Activated T-helper 1 cell treated with anti-CD3 and anti-CD28 coated beads, Interleukin-12 subunit alpha, Interleukin-12 subunit beta, Interleukin-2, Interleukin-4 antibody, amounts not matched to agents 30 ng/mL and 10 ng/mL and 1 ng/mL, durations not matched to agents 14 hours and 24 hours and 36 hours (primary cell): ENCODE measurements at places on chromosomes 7 and 10.

DNA sequence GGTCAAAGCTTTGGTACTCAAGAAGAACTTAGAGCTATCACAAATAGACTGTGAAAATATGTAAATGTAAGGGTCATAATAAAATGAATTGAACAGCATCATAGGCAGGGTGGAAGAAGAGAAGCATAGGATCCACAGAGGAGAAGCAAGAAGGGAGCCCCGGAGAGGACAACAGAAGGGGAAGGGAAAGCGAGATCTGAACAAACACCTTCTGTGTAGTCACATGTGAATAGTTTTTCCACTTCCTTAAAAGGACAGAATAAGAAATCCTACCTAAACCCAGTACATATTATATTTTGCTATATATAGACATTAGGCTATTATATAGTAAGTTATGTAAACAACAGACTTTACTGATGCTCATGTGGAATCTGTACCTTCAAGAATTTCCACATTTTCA, 160.2 kb downstream of the DKK1 start:
- no peak overlapping the region for H3K4me3 ChIP-seq
- DNase-seq: no peak
- no peak overlapping the region for H3K27ac ChIP-seq
- no peaks in the 10 kb centered on the region for H3K36me3 ChIP-seq
- no peaks in the 10 kb centered on the region for H3K4me1 ChIP-seq

- DNase-seq: no peak
- H3K4me1 ChIP-seq: no peaks in the 10 kb centered on the region
- H3K27ac ChIP-seq: no peak overlapping the region
- H3K4me3 ChIP-seq: no peak overlapping the region
Observed at GRCh38 chr10:29268011-29268410, 20.9 kb upstream of the LYZL1 start.

- H3K36me3 ChIP-seq: no peaks in the 10 kb centered on the region
- H3K4me3 ChIP-seq: no peak overlapping the region
- no peak for DNase-seq
- no peak overlapping the region for H3K27ac ChIP-seq
- no peaks in the 10 kb centered on the region for H3K27me3 ChIP-seq
- no peaks in the 10 kb centered on the region for H3K4me1 ChIP-seq
Observed at GRCh38 chr7:52928591-52928990, 106.8 kb upstream of the POM121L12 start.

DNA sequence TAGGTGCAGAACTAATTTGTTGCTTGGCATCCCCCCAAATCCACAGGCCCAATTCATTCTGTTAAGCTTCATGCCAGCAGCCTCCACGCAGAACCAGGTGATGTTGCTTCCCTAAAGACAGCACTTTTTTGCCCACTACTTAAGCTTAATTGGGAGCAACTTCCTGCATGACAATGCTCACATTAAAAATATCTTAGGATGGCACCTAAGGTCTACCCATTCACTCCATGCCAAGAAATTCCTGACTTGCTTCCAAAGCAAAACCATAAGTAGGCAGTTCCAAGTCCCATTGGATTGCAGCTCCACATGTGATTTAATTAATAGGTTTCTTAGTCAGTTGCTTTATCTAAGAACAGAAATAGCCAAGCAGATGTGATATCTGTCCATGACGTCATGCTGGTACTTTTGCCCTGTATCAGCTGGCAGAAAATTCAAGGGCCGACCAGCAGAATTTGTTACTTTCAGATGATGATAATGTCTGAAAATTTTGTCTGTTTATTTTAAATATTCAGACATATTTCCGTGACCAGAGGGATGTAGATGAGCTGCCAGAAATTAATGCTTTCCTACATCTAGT, 325.5 kb downstream of the LHFPL3 start:
- no peak overlapping the region for H3K4me3 ChIP-seq
- peaks cover 9% of the 10 kb centered on the region for H3K27me3 ChIP-seq
- no peak for DNase-seq
- no peaks in the 10 kb centered on the region for H3K4me1 ChIP-seq
- no peak overlapping the region for H3K27ac ChIP-seq

DNA sequence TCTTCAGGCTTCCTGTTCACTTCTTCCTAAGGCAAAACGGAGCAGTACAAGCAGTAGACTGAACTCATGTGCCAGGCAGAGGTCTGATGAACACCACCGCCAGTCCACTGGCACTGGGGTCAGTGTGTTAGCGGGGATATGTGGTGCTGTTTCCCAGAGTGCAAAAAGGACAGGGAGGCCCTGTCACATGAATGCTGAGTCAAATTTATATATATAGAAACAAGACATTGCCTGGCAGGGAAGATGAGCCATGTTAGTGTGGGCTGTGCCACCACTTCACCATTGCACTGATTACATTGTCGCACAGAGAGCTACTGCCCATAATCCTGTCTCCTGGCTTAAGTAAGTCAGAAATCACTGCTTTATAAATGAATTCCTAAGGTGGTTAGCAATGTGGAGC, 122.2 kb upstream of the AMPH start:
- no peak overlapping the region for H3K27ac ChIP-seq
- H3K4me3 ChIP-seq: no peak overlapping the region
- DNase-seq: no peak
- no peaks in the 10 kb centered on the region for H3K27me3 ChIP-seq
- peaks cover 30% of the 10 kb centered on the region for H3K36me3 ChIP-seq

DNA sequence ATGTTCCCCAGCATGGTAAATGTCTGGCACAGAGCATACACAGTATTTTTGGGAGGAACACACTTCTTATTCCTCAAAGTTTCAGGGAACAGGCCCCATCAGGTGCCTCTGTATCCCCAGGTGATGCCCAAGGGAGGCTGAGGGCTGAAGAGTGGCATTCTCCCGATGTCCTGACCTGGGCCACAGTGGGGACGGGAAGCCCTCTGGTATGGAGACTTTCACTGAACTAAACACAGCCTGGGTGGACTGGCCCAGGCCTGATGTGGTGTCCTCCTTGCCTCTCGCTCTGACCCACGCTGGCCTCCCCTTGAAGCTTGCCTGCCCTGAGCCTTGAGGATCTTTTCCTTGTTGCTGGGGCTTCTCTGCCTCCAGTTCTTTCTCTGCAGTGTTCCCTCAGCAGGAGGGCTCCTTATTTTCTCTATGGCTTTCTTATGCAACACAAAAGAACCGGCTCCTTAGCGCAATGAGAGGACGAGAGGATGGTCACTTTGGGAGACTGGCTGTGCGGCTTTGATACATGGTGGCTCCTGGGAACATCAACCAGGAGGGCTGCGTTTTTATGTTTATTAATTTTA, 157.5 kb upstream of the TNS3 start:
- no peak overlapping the region for H3K27ac ChIP-seq
- peaks cover 4% of the 10 kb centered on the region for H3K27me3 ChIP-seq
- no peak for DNase-seq
- no peaks in the 10 kb centered on the region for H3K4me1 ChIP-seq
- H3K4me3 ChIP-seq: no peak overlapping the region

- no peaks in the 10 kb centered on the region for H3K36me3 ChIP-seq
- no peak overlapping the region for H3K27ac ChIP-seq
- H3K4me3 ChIP-seq: no peak overlapping the region
- peaks cover 31% of the 10 kb centered on the region for H3K27me3 ChIP-seq
- no peaks in the 10 kb centered on the region for H3K4me1 ChIP-seq
- no peak for DNase-seq
Observed at GRCh38 chr7:55265836-55266642, 99.1 kb upstream of the LANCL2 start.

GRCh38 chr7:123533553-123533917, 860 bp downstream of the IQUB start:
- peaks cover 26% of the 10 kb centered on the region for H3K4me1 ChIP-seq
- no peak for DNase-seq
- H3K27me3 ChIP-seq: peaks cover 30% of the 10 kb centered on the region
- no peaks in the 10 kb centered on the region for H3K36me3 ChIP-seq

DNA sequence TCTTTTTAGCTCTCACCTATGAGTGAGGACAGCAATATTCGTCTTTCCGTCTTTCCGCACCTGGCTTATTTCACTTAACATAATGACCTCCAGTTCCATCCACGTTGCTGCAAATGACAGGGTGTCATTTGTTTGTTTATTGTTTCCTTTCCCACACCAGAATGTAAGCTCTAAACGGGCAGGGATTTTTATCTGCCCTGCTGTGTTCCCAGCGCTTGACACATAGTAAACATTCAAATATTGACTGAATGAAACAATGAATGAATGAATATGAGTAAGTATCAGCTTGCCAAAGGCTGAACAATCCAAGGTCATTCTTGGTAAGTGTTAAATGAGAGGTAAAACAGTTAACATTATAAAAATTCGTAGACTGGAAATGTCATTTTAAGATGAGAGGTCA, 12.8 kb downstream of the SH3PXD2A start:
- no peak overlapping the region for H3K4me3 ChIP-seq
- peaks cover 6% of the 10 kb centered on the region for H3K27me3 ChIP-seq
- no peak overlapping the region for H3K27ac ChIP-seq
- peaks cover 17% of the 10 kb centered on the region for H3K4me1 ChIP-seq

DNA sequence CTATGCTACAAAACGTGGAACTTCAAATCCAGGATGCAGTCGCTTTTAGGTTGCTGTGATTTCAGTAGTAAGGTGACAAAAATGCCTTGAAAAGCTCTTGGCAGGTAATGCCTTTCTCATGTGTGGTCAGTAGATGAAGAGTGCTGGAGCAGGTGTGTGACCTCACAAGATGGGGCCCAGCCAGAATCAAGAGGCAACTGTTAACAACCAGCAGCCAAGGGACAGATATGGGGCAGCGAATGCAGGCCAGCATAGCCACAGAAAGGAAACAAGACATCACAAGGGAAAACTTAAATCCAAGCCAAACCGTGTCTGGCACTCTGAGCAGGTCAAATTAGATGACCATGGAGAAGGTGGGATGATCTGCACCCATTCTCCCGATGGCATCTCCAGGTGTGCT, 12.3 kb downstream of the HUS1 start:
- peaks cover 56% of the 10 kb centered on the region for H3K36me3 ChIP-seq
- no peak overlapping the region for H3K4me3 ChIP-seq
- no peak for DNase-seq
- no peak overlapping the region for H3K27ac ChIP-seq
- peaks cover 5% of the 10 kb centered on the region for H3K4me1 ChIP-seq

GRCh38 chr10:4684434-4684833, 141.6 kb upstream of the AKR1E2 start:
- peaks cover 9% of the 10 kb centered on the region for H3K27me3 ChIP-seq
- no peak overlapping the region for H3K4me3 ChIP-seq

DNA sequence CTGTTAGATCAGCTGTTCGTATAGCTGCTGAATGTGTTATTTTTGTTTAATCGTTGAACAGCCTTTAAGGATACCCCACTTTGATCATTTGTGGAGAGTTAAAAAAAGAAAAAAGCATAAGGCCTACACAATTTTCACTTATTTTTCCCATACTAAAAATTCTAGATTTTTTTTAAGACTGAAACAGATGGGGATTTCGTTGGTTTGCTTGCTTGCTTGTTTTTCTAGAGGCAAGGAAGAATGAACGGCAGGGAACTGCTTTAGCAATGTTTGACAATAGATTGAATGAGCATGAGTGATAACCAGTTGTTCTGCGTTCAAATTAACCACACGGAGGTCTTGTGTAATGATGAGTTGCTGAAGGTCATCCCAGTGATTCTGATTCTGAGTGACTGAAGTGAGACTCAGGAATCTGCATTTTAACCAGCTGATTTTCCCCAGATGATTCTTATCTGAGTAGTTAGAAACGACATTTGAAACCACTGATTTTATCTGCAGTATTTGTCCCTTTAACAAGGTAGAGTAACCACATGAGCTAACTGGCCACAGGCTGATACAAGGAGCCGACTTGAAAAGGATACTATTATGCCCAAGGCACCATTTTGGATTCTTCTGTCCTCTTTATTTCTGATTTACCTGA, 85.9 kb downstream of the GPR37 start:
- no peaks in the 10 kb centered on the region for H3K27me3 ChIP-seq
- H3K4me3 ChIP-seq: no peak overlapping the region
- no peaks in the 10 kb centered on the region for H3K36me3 ChIP-seq

DNA sequence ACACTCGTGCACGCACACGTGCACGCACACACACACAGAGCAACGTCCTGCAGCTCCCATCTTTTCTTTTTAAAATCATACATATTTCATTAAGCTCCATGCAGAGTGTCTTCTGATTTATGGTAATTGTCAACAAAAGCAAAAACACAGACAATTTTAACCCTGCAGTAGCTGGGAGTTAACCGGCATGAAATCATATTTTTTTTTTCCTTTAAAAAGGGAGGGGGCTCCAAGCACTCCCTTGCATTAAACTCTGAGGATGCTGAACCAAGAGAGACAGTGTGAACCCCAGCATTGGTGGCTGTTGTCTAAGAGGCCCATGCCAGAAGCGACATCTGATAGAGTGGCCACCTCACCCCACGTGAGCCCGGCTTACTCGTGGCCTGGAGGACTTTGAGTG, 542.6 kb downstream of the DNAJB6 start:
- H3K4me3 ChIP-seq: no peak overlapping the region
- no peak for DNase-seq
- H3K4me1 ChIP-seq: peaks cover 10% of the 10 kb centered on the region
- H3K27ac ChIP-seq: no peak overlapping the region
- H3K27me3 ChIP-seq: no peaks in the 10 kb centered on the region
- no peaks in the 10 kb centered on the region for H3K36me3 ChIP-seq

DNA sequence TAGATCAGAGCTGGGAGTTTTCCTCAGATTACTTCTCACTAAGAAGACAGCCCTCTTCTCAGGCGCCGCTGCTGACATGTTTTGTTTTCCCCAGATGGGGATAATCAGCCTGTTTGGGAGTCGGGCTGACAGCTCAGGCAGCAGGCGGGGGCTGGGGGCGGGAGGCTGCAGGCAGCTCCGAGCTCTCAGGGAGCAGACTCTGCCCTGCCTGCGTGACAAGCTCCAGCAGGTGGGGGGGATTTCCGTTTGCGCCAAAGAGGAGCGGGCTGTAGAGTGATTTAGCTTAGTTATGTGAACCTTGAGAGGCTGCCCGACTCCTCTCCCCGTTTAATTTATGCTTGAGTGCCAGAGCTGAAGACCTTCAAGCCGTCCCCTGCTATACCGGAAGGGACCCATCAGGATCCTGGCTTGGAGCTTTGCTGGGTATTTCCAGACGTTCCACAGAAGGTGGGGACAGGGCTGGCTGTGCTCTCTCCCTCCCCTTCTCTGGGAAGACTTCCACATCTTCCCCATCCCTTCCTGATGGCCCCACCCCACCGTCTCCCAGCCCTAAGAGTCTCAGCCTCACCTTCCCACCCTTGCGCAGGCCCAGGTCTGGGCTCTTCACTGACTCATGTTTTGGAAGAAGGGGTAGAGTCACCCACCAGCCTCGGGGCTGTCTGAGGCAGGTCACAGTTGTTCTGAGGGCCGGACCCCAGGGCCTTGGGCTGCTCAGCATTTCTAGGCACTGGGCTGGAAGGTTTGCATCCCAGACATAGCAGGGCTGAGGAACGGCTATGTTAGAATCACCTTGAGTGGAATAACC, 24.7 kb upstream of the ADCYAP1R1 start:
- no peak overlapping the region for H3K4me3 ChIP-seq
- peaks cover 1% of the 10 kb centered on the region for H3K27me3 ChIP-seq
- H3K4me1 ChIP-seq: peaks cover 13% of the 10 kb centered on the region
- no peaks in the 10 kb centered on the region for H3K36me3 ChIP-seq
- DNase-seq: no peak

- no peaks in the 10 kb centered on the region for H3K36me3 ChIP-seq
- H3K27ac ChIP-seq: no peak overlapping the region
- no peaks in the 10 kb centered on the region for H3K27me3 ChIP-seq
- no peak for DNase-seq
- H3K4me3 ChIP-seq: no peak overlapping the region
- H3K4me1 ChIP-seq: no peaks in the 10 kb centered on the region
Observed at GRCh38 chr7:49099587-49100326, 175.4 kb downstream of the CDC14C start.

- H3K36me3 ChIP-seq: no peaks in the 10 kb centered on the region
- no peak overlapping the region for H3K4me3 ChIP-seq
- no peaks in the 10 kb centered on the region for H3K4me1 ChIP-seq
Observed at GRCh38 chr10:113497198-113497597, 55.7 kb upstream of the HABP2 start.
